Activated T-cell treated with anti-CD3 and anti-CD28 coated beads for 48 hours (primary cell): ENCODE measurements at places on chromosomes 4 and X.

GRCh38 chrX:12497832-12498591 is 293.2 kb upstream of the PRPS2 start:
- no peak for DNase-seq

DNA sequence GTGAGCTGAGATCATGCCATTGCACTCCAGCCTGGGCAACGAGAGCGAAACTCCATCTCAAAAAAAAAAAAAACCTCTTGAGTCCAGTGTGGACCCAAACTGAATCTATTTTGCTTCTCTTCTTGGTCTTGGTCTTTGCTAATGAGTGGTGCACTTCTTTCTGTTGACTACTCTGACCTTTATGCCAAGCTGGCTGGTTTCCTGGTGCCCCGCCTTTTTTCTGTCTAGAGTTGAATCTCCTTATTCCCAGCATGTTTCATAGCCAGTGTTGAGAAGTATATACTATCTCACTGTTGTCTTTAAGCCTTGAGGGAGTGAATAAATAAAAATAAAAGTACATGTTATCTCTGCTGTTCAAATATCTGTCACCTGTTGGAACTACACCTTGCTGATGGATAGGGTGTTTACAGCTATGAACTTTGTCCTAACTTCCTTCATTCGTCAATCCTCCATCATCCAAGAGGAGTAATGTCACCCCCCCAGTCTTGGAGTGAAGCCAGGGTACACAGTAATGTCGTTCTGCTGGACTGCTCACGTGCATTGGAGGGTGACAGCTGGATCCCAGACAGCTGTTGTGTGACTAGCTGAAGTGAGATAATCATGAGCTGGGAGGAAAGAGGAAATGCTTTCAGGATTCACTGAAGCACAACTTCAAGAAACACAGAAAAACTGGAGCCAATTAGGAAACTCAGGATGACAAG is 99.3 kb upstream of the PRKG2 start:
- no peak for DNase-seq

GRCh38 chr4:189001971-189002450 is 862.8 kb downstream of the TRIML1 start:
- no peak for DNase-seq

- DNase-seq = peak; percentile 43
These were observed 40.5 kb upstream of the OGT start for GRCh38 chrX:71492231-71493065.

GRCh38 chr4:106898621-106899230 is 137.4 kb downstream of the DKK2 start:
- no peak for DNase-seq

- no peak for DNase-seq
These were observed 45.2 kb upstream of the RPA4 start for GRCh38 chrX:96838537-96838936.

DNA sequence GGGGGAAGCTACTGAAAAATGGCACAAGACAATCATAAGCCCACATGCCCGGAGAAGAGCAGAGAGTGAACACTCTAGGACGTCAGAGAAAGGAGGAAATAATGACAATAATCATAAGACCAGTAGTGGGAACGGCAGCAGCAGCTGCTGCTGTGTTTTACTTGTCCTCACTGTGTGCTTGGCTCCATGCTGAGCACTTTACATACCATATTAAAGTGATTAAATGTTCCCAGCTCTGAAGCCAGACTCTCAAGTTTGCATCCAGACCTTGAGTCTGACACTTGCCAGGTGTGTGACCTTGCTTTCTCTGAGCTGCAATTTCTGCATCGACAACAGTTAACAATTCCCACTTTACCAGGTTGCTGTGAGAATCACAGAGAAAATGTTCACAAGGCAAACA is 255.4 kb downstream of the SPANXN1 start:
- no peak for DNase-seq

DNA sequence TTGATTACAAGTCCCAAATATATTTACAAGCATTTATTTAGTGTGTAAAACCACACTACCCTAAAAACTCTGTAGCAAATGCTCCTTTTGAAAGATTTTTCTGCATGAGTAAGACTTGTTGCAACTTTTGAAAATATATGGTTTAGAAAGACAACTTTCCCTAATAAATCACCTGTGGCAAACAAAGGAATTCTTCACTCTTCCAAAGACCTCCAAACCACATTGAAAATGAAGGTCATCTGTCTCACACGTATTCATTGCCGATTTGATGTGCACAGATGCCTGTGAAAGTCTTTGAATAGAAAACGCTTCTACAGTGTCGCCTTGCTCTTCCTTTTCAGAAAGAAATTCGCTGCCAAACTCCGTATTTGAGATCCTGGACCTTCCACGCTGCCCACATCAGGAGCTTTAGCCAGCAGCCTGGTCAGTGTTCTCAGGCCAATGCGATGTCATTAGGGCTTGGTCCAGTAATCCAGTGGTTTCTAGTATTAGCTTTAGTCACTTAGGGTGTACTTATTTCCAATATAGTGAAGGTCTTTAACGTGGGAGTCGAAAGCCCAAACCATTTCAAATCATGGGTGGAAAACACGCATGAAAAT is 22.2 kb downstream of the SPINK2 start:
- no peak for DNase-seq

GRCh38 chr4:62455871-62456270 is 1255.7 kb downstream of the ADGRL3 start:
- no peak for DNase-seq

DNA sequence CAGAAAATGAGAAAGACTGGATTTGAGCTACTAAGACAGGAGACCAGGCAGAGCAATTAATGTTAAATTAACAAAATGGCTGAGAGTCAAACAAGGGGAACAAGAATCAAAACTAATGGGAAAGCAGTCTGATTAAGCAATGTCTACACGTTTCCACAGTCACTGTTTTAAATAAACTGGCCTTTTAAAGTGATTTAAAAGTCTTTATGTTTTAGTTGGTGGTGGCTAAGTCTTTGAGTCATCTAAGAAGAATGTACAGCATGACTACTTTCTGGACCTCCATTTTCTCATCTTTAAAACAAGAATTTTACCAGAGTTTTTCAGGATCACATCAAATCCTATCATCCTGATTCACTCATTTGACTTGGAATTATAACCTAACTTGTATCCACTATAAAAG is 233.8 kb downstream of the ENOX2 start:
- no peak for DNase-seq

GRCh38 chrX:37641859-37642258 is 43.7 kb upstream of the XK start:
- no peak for DNase-seq

DNA sequence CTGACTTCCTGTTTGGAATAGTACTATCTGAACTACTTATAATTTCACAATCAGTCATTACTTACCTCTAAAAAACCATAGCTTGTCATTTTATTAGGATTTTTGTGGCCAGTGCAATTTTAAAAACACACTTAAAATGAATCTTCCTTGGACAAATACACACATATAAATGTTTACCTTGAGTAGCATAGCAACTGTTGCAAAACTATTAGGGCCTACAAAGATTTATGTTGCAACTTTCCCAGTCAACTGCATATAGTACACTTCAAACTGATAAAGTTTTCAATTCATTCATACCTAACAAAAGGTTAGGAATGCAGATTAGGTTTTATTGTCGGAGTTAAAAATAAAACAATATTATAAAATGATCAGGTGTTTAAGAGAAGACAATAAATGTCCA is 193.0 kb downstream of the PDGFC start:
- DNase-seq = no peak

DNA sequence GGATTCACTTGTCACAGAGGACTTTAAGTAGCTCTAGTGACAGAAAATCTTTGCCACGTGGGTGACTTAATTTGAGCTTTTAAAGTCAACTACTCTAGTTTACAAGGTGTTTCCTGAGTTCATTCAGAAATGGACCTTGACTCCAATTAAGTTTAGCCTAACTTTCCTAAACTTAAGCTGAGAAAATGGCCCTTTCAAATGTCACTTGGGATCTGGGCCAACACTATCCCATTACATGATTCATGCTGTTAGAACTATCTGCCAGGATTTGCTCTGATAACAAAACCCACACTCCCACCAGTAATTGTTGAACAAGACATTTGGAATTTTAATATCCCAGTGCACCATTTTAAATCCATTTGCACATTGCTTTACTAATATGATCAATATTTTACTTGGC is 40.8 kb downstream of the C4orf46 start:
- DNase-seq = no peak

DNA sequence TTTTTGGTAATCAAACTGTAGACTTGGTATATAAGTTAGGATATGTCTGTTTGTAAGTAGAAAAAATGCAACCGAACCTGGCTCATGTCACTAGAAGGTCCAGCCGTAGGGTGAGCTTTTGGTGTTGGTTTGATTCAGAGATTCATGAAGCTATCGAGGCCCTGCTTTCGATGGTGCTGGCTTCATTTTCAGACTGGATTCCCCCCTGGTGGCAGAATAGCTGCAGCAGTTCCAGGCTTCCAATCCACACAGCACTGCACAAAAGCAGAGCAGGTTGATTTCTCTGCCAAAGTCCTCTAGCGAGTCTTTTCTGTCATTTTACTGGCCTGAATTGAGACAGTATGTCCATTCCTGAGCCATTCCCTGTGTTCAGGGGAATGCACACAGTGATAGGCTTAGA is 33.1 kb downstream of the PDK3 start:
- no peak for DNase-seq

DNA sequence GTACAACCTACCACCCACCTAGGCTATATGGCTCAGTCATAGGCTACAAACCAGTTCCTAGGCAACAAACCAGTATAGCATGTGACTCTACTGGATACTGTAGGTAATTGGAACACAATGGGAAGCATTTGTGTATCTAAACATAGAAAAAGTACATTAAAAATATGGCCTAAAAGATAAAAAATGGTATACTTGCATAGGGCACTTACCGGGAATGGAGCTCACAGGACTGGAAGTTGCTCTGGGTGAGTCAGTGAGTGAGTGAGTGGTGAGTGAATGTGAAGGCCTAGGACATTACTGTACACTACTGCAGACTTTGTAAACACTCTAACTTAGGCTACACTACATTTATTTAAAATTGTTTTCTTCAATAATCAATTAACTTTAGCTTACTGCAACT is 139.2 kb upstream of the RBPJ start:
- no peak for DNase-seq

GRCh38 chr4:126775485-126776106 is 857.2 kb upstream of the INTU start:
- DNase-seq = no peak

GRCh38 chr4:22573641-22574040 is 57.8 kb upstream of the ADGRA3 start:
- DNase-seq = no peak

GRCh38 chr4:36322921-36323354 is 41.5 kb downstream of the DTHD1 start:
- no peak for DNase-seq

- DNase-seq = no peak
These were observed 120.7 kb upstream of the HCCS start for GRCh38 chrX:10990418-10990817.

DNA sequence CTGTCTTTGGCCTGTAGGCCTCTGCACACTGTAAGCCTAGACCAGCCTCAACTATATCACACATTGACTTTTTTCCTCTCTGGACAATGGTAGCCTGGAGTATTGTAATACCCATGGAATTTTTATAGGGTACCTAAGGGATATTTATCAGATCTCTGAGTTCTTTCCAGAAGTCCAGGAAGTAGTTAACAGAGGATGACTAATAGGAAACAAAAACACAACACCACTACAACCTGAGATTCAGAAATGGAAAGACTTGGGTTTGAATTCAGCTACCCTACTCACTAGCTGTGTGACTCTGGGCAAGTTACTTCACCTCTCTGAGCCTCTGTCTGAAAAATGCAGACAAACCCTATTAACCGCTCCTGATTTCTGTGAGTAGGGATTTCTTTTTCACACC is 7.7 kb upstream of the STX18 start:
- DNase-seq = no peak

GRCh38 chrX:110381216-110381615 is 22.6 kb downstream of the RTL9 start:
- DNase-seq = no peak

DNA sequence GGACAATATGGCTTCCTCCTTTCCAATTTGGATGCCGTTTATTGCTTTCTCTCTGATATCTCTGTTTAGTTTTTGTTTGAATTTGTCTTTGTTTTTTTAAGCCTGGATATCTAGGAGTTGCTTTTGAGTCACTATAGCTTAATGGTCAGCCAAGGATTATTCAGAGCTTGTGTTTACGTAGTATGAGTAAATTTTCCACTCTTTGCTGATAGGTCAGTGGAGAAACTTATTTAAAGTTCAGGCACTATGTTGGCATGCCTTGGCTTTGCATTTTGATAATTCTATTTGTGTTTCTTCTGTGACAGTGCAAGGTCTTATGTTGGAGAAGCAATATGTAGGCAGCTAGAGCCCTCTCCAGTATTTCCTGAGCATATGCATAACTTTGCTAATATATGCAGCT is 315.2 kb downstream of the GRID2 start:
- no peak for DNase-seq

GRCh38 chr4:118352843-118353533 is at the start of gene PRSS12:
TSS of gene PRSS12 (minus strand) at chr4:118353003. CDS start at chr4:118352720, 283 bp downstream.
- peak; percentile 64 for DNase-seq

DNA sequence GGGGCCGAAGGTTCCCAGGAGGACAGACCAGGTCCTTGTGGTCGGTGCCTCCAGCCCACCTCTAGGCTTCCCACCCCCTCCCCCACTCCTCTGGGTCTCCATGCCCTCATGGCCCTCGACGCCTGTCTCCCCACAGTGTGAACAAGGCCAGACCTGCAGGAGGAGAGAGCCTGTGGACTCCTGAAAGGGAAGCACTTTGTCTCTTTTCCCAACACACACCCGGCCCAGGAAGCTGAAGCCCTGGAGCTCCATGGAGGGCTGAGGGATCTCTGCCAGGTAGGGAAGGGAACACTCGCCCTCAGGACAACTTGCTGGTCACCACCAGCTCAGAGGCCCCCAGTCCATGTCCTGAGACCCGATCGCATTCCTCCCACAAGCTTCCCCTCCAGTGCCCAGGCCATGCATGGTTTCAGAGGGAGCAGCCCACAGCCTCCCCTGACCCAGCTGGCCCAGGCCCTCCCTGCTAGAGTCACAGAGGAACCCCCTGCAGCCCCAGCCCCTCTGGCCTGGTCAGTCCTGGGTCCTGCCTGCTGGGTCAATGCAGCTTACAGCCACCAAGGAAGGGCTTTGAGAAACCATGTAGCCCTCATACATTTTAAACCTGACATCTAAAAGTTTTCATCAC is 60.8 kb downstream of the ABLIM2 start:
- DNase-seq = no peak

DNA sequence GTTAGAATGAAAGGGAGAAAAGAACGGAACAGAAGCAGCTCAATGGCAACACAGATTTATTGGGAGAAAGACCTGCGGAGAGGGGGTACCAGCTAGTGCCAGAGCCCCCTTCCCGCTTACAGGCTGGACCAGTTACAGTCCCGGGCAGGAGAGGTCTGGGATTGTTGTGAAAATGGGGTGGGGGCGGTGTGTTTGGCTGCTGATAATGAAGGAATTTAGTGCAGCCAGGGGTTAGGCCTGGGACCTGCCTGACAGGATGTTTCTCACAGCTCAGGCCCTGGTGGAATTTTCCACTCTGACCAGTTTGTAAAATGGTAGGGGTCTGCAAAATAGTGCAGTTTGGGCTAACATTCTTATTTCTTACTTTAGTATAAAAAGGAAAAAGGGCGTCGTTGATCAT is 75.4 kb upstream of the SPIN4 start:
- DNase-seq = no peak
